ENCODE measurements at places on chromosomes 6 and 20. TPM values are rescaled to one million over a fixed set of nuclear protein-coding genes. Genes with fewer than 3 reads are reported as not detected.

DNA sequence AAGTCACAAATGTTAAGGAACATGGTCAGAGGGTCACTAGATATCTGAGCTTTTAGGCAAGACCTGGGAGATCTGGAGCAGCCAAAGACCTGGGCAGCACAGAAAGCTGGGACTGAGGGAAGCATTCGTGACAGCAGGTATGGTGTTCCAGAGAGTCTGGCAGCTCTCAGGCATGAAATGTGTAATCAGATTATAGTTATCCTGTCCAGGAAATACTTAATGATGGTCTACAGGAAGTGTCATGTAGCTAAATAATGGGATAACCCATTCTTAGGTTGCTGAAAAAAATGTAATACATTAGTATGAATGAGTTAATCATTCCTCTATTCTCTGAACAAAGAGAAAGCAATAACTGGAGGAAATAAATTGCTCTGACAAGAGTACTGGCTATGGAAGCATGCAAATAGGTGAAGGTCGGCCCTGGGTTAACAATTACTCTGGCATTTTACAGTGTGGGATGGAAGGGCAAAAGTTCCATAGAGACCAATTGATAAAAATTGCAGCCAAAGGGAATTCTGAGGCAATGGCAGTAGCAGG lies 740.5 kb downstream of the CBLN4 start:
- H3K4me3 ChIP-seq, result no peak overlapping the region
- no peak for DNase-seq
- H3K27me3 ChIP-seq, result peaks cover 2% of the 10 kb centered on the region
- H3K36me3 ChIP-seq, result no peaks in the 10 kb centered on the region
- H3K4me1 ChIP-seq, result no peaks in the 10 kb centered on the region
- no peak overlapping the region for H3K27ac ChIP-seq

- H3K4me3 ChIP-seq, result no peak overlapping the region
- no peak for DNase-seq
- H3K27ac ChIP-seq, result no peak overlapping the region
Observed at GRCh38 chr20:4283016-4283415, 267.7 kb upstream of the RNF24 start.

SAMD5 gene
- not detected for total RNA-seq

CPXM1 gene
- 2.0 TPM for total RNA-seq

GRCh38 chr6:21049572-21049971 lies 515.3 kb downstream of the CDKAL1 start:
- H3K4me3 ChIP-seq, result no peak overlapping the region
- H3K27me3 ChIP-seq, result no peaks in the 10 kb centered on the region
- DNase-seq, result no peak
- peaks cover 11% of the 10 kb centered on the region for H3K36me3 ChIP-seq
- H3K27ac ChIP-seq, result no peak overlapping the region

GRCh38 chr6:35163836-35164235 lies 22.7 kb upstream of the TCP11 start:
- H3K4me1 ChIP-seq, result no peaks in the 10 kb centered on the region
- DNase-seq, result no peak
- H3K27me3 ChIP-seq, result peaks cover 8% of the 10 kb centered on the region
- no peaks in the 10 kb centered on the region for H3K36me3 ChIP-seq
- no peak overlapping the region for H3K4me3 ChIP-seq

- no peaks in the 10 kb centered on the region for H3K27me3 ChIP-seq
- no peaks in the 10 kb centered on the region for H3K36me3 ChIP-seq
- no peaks in the 10 kb centered on the region for H3K4me1 ChIP-seq
- H3K4me3 ChIP-seq, result no peak overlapping the region
Observed at GRCh38 chr6:168913866-168914469, 339.7 kb downstream of the THBS2 start.

DNA sequence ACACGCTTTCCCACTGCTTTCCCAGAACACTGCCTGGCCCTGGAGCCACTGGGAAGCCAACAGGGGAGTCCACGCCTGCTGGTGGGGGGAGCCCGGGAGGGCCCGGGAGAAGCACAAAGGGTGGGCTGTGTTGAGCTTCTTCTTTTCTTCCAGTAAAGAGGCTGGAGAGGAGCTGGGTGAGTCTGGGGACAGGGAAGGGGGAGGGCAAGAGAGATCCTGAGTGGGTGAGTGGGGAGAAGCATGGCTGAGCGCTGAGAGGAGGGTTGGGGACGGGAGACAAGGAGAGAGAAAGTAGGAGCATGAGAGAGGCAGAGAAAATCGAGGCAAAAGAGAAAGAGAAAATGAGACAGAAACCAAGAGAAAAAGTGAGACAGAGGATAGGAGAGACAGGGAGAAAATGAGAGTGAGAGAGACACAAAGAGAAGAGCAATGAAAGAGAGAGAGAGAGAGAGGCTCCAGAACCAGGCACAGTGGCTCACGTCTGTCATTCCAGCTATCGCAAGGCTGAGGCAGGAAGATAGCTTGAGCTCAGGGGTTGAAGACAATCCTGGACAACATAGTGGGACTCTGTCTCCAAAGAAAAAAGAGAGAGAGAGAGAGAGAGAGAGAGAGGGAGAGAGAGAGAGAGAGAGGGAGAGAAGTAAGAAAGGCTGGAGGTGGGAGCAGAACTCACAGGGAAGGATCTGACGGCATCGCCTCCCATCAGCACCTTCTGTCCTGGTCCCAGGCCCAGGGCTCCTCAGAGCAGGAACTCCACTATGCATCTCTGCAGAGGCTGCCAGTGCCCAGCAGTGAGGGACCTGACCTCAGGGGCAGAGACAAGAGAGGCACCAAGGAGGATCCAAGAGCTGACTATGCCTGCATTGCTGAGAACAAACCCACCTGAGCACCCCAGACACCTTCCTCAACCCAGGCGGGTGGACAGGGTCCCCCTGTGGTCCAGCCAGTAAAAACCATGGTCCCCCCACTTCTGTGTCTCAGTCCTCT lies 2.0 kb downstream of the LST1 start:
- peaks cover 20% of the 10 kb centered on the region for H3K36me3 ChIP-seq
- H3K27ac ChIP-seq, result peak overlapping the region; percentile 96
- peaks cover 67% of the 10 kb centered on the region for H3K4me1 ChIP-seq
- H3K4me3 ChIP-seq, result peak overlapping the region; percentile 76
- no peaks in the 10 kb centered on the region for H3K27me3 ChIP-seq
- DNase-seq, result no peak

DDX39B gene
- total RNA-seq, result 568 TPM

DNA sequence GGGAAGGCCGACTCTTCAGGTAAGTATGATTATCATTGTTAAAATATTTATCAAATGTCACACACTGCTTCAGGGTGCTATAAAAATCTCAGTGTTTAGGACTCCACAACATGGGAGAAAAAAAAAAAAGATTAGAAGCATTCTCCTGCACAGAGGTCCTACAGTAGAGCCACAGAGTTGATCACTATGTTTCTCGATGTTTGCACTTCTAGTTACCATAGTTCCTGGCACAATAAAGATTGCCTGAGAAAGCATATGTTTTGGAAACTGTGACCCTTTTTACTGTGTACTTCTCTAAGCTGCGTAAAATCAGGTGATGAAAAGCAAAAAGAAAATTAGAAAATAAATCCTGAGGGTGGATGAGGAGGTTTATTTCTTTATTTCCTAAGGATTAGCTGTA lies 269.9 kb upstream of the SYNCRIP start:
- no peak overlapping the region for H3K27ac ChIP-seq
- no peak overlapping the region for H3K4me3 ChIP-seq
- H3K4me1 ChIP-seq, result no peaks in the 10 kb centered on the region
- no peak for DNase-seq
- peaks cover 6% of the 10 kb centered on the region for H3K27me3 ChIP-seq

DNA sequence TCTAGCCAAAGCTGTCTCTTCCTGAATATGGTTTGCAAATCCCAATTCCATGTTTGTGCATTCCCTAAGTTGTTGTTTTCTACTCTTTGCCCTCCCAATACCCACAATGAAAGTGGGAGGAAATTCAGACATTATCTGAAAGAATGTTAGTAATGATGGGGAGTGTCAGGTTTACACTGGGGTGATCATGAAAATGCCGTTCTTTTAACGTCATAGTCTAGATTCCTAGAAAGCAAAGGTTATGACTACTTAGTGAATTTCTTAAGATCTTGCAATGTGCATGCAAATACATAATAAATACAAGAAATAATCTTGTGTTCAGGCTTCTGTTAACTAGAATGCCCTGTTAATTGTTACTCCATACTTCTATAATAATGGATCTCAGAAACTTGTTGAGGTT lies 101.0 kb downstream of the LCA5 start:
- DNase-seq, result no peak
- H3K4me3 ChIP-seq, result no peak overlapping the region
- peaks cover 3% of the 10 kb centered on the region for H3K27me3 ChIP-seq
- H3K4me1 ChIP-seq, result no peaks in the 10 kb centered on the region
- H3K36me3 ChIP-seq, result no peaks in the 10 kb centered on the region

DNA sequence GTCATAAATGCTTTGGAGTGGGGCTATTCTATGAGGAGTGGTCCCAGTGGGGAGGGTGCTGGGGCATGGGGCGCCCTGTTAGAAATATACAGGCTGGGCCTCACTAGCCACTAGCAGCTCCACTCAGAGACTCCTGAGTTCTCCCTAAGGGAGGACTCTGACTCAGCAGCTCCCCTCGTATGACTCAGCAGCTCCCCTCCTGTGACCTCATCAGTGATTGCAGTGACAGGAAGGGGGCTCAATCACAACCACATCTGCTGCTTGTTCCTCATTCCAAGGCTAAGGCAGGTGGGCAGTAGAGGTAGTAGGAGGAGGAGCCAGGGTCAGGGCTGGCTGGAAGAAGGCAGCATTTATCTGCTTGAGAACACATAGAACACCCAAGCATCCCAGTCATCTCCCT lies 73.7 kb downstream of the PRND start:
- peaks cover 67% of the 10 kb centered on the region for H3K36me3 ChIP-seq
- DNase-seq, result peak; percentile 66
- no peaks in the 10 kb centered on the region for H3K27me3 ChIP-seq
- H3K4me1 ChIP-seq, result peaks cover 19% of the 10 kb centered on the region
- peak overlapping the region; percentile 49 for H3K27ac ChIP-seq

DNA sequence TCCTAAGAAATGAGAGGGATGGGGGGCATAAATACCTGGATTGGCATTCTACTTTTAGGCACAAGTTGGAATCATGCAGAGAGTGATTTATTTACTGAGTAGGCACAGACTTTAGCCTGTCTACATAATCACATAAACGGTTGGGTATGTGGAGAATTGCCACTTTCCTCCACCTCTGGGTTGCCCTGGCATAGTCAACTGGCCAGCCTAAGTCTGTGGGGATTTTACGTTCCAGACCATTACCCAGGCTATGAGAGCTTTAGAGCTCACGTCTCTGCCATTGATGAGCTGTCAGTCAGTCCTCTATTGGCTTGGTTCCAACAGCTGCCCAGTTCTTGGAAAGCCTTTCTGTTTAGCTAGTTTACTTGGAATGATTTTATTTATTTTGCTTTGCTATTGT lies 5.0 kb upstream of the BHLHE23 start:
- DNase-seq, result no peak
- no peak overlapping the region for H3K27ac ChIP-seq
- peaks cover 38% of the 10 kb centered on the region for H3K27me3 ChIP-seq
- H3K4me3 ChIP-seq, result no peak overlapping the region

DNA sequence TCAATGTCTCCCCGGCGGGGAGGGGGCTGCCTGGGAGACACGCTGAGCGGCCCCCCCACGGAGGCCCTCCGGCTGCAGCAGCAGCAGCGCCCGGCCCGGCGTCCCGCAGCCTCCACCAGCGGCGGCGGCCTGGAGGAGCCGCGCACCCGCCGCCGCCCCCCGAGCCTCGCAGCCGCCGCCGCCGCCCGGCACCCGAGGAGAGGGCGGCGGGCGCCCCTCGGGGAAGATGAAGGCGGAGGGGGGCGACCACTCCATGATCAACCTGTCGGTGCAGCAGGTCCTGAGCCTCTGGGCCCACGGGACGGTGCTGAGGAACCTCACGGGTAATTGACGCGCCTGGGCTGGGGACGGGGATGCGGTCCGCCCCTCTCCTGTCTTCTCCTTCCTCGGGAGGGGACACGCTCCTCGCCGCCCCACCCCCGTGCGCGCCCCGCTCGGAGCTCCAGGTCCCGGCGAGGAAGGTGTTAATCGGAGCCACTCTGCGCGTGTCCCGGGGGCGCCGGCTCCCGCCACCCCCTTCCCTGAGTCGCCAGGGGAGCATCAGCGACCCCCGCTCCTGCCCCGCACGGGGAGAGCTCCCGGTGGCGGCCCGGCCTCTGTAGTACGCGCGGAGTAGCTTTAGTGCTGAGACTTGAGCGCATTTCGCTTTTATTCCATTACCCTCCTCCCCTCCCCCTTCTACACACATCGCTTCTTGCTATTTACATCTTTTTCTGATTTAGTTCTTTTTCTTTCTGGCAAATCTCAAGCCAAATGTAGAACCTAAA lies 686 bp downstream of the TMEM170B start:
- no peak overlapping the region for H3K27ac ChIP-seq
- no peaks in the 10 kb centered on the region for H3K36me3 ChIP-seq
- peak overlapping the region; percentile 74 for H3K4me3 ChIP-seq
- H3K27me3 ChIP-seq, result peaks cover 7% of the 10 kb centered on the region
- peak; percentile 27 for DNase-seq

BMP5 gene
- not detected for total RNA-seq

SAPCD1 gene
- total RNA-seq, result 18.7 TPM

- H3K4me1 ChIP-seq, result no peaks in the 10 kb centered on the region
- no peaks in the 10 kb centered on the region for H3K36me3 ChIP-seq
- H3K27ac ChIP-seq, result no peak overlapping the region
- H3K27me3 ChIP-seq, result no peaks in the 10 kb centered on the region
- no peak for DNase-seq
Observed at GRCh38 chr6:33984466-33985312, 161.2 kb downstream of the GRM4 start.

DNA sequence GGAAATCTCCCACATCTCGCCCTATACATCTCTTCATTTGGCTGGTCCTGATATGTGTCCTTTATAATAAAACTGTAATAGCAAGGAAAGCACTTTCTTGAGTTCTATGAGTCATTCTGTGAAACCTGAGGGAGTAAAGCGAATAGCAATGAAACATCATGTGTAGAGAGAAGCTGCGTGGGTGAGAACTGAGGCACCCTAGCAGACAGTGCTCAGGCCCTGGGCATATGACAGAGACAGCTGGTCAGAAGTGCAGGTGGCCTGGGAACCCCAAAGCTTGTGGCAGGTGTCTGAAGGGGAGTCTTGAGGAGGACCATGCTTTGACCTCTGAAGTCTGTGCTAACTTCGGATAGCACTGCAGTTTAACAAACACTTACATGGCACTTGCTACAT lies 1.3 kb upstream of the BLOC1S5 start:
- peaks cover 6% of the 10 kb centered on the region for H3K36me3 ChIP-seq
- H3K4me1 ChIP-seq, result peaks cover 25% of the 10 kb centered on the region
- H3K27me3 ChIP-seq, result no peaks in the 10 kb centered on the region
- peak; percentile 64 for DNase-seq

SLC26A8 gene
- not detected for total RNA-seq

Data from activated CD8-positive, alpha-beta T cell treated with anti-CD3 and anti-CD28 coated beads for 36 hours (primary cell).